ENCODE measurements at places on chromosomes 16 and 17.

DNA sequence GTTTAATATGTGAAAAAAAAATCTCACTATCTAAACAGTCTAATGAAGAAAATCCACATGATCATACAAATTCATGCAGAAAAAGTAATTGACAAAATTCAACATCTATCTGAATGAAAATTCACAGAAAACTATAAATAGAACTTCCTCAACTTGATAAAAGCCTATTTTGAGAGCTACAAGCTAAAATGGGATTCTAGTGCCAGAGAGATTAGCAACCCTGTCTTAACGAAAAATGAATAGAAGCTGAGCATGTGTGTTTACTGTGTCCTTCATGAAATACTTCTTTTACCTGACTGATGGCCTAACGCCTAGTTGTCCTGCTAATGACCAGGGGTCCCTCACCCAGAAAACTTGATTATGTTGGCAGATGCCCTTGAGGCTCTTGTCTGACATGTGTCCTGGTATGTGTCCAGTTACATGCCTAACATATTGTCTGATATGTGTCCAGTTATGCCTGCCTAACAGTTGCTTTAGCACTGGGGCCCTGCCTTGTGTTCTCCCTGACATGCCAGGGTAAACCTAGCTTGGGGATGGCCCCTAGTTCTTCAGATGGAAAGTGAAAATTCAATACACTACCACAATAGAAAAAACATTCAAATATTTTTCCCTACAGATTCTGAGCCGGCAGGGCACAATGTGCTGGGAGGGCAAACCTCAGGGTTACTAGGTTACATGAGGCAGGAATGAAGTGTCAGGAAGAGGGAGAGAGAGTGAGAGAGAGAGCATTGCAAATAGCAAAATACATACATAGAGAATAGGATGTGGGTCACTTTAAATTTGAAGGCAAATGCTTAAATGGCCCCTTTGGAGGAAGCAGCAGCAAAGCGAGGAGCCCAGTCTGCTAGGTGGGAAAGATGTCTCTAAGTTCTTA, 834.0 kb downstream of the CDH11 start:
- no peak for DNase-seq

- DNase-seq, result no peak
These were observed 2.6 kb upstream of the SLC38A8 start for GRCh38 chr16:84045001-84045817.

DNA sequence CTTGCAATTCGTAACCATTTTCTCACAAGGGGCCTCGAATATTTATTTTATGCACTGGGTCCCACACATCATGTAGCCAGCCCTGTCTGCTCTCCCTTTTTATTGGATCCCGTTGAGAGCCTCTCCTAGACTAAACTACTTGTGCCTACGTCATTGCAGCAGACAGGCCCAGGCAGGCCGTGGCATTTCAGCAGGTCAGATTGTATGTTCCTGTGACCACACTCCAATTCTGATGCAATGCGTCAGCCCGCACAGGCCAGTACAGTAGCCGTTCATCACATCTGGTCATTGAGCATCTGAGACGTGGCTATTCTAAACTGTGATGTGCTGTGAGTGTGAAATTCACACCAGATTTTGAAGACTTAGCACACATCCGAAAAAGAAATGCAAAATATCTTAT, 42.2 kb downstream of the ABAT start:
- DNase-seq, result no peak

GRCh38 chr16:50269769-50270509, 3.6 kb downstream of the ADCY7 start:
- no peak for DNase-seq

DNA sequence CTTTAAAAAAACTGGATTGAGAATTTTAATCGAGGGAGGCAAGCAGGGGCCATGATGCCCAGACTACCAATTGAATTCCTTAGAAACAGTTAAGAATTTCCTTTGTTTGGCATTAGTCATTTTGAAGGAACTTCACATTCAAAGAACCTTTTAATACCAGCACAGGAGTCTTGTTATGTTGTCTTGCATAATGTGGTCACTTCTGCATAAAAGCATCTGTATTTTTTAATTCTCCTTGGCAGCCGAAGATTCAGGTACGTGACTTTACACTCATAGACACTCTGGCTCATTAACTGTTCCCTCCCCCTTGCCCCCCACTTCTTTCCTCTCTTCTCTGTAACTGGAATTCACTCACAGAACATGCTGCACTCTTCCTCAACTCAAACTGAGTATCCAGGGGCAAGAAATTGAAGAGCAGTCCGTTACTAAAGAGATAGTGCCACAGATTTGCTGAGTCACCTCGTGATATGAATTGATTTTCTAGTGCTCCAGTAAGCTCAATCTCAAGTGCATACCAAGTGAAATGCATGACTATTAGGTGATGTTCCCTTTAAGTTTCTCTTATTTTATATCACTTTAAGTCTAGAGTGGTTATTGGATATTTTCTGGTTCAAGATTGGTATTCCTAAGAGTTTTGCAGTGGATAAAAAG, 572.2 kb upstream of the SOX9 start:
- no peak for DNase-seq

DNA sequence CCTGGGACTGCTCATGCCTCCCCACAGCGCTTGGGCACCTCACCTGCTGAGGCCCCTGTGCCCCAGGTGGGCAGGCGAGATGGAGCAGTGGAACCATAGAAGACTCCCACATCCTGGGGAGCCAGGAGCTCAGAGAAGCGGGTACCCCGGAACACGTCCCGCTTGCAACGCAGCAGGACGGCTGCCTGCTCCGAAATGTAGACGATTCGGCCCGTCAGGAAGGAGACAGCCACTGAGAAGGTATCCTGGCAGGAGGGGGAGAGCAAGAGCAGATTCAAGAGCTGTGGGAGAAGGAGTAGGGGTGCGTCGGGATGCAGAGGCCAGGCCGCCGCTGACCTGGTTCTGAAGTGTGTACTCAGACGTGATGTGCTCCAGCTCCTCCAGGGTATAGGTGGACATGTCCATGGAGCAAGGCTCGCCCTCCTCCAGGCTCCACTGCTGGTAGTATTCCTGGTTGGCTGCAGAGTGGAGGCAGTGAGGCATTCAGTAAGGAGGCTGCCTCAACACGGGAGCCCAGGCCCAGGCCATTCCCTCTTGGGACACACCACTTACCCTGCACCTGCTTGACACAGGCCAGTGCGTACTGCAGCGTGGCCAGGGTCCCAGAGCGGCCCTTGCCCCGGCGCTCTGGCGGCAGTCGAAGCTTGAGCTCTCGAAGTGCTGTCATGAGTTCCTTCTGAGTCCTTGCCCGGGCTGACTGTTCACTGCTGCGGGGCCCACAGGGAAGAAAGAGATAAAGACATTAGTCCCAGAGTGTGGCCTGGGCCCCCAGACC, 2.6 kb downstream of the PER1 start:
- no peak for DNase-seq
